Stimulated activated CD8-positive, alpha-beta memory T cell treated with anti-CD3 and anti-CD28 coated beads, Interleukin-4, amount 100 ng/mL, for 48 hours (primary cell): ENCODE measurements at places on chromosomes 1 and 21.

GRCh38 chr1:246157516-246157915, 349.6 kb downstream of the SMYD3 start:
- DNase-seq: no peak

DNA sequence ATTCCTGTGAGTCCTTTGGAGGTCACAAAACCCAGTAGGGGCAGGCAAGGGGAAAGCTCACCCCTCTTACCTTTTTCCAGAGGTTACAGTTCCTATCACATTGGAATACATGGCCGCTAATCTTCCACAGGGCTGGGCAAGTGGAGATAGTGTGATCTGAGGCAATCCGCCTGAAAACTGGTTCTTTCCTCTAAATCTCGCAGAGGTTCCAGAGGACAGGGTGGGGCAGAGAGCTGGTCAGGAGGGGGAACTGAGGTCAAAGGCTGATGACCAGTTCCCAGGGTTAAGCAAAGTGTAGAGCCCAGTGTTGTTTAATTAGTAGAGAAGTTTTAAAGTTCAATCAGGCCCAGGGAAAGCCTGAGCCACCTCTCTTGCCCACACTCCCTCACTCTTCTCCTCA, at the start of gene SERPINC1:
Gene SERPINC1, minus strand, starts transcription at position 179 of the 400 bp plus-strand sequence. Its CDS starts 68 bp downstream, at position 111.
- DNase-seq: no peak

DNA sequence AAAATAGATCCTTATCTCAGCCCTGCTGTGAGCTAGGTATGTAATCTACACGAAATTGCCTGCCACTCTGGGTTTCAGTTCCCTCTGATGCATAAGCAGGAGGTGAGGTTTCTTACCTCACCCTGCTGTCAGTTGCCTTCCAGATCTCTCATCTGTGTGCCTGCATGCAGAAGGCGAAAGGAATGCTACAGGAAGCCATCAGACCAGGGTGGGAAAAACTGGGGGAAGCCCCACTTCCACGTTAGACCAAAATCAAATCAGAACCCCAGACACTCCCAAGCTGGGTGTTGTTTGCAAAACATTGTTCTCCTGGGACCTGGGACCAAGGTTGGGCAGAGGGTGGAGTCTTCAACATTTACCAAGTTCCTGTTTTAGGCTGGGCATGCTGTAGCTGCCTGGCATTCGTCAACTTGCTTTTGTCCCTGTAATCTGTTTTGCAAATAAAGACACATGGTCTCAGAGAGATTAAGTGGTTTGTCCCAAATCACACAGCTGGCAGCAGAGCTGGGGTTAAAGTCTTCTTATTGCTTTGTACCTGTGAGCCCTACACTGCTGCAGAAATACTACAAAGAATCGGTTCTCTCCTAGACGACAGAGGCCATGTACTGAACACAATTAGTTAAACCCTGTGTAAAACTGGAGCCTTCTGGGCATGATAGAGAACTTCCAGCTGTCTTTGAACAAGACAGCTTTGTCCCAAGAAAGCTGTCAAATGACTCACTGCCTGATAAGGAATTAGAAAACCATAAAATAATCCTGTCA, 389.7 kb upstream of the RUNX1 start:
- no peak for DNase-seq

DNA sequence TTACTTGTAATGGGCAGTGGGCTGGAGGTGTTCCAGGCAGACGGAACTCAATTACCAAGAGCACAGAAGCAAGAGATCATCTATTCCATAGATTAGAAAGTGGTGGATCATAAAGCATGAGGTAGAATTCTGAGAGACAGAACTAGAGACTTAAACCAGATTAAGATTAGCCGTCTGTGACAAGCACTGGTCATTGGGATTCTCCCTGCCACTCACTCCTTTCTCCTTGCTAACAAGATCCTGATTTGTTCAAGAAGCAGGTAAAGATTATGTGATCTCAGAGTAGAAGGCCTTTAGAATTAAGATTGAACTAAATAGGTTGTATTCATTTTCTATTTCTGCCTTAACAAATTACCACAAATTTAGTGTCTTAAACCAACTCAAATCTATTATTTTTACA, 1.5 kb upstream of the HSPA13 start:
- no peak for DNase-seq

GRCh38 chr1:16605532-16606505, 7.5 kb downstream of the NBPF1 start:
- no peak for DNase-seq

DNA sequence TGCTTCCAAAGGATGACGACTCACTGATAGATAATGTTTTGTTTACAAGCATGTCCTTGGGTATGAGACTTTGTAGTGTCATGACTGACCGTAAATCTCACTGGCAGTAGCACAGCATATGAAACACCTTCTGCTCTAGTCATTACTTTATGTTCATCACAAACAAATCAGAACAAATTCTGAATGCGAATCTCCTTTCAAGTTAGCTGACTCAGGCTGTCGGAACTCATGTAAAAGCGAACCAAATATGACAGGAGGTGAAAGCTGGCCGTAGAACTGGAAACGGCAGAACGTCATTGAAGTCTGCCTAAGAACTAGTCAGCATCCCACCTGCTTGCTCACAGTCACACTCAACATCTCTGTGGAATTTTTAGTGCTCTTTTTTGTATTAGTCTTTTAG, 143.9 kb downstream of the RGS7 start:
- DNase-seq: no peak
